Coronary artery (tissue), 2 donors: ENCODE measurements at places on chromosomes 2 and 18.

- no peak for DNase-seq
Observed at GRCh38 chr2:176865336-176865735, 347.3 kb upstream of the HNRNPA3 start.

GRCh38 chr18:12310762-12311161, 2.7 kb downstream of the TUBB6 start:
- no peak for DNase-seq

DNA sequence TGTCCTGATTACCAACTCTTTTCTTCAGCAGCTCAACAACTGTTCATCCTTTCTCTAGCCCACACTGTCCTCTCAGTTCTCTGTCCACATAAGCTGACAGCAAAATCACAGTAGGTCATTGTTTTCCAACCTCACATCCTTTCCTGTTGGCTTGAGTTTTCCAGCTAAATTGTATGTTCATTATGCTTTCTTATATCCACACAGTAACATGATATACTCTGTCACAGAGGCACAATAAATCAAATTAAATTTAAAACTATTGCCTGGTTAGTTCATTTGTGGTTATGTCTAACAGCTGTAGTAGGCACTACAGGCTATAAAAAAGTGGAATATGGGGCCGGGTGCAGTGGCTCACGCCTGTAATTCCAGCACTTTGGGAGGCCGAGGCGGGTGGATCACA, 179.9 kb downstream of the ETAA1 start:
- no peak for DNase-seq

DNA sequence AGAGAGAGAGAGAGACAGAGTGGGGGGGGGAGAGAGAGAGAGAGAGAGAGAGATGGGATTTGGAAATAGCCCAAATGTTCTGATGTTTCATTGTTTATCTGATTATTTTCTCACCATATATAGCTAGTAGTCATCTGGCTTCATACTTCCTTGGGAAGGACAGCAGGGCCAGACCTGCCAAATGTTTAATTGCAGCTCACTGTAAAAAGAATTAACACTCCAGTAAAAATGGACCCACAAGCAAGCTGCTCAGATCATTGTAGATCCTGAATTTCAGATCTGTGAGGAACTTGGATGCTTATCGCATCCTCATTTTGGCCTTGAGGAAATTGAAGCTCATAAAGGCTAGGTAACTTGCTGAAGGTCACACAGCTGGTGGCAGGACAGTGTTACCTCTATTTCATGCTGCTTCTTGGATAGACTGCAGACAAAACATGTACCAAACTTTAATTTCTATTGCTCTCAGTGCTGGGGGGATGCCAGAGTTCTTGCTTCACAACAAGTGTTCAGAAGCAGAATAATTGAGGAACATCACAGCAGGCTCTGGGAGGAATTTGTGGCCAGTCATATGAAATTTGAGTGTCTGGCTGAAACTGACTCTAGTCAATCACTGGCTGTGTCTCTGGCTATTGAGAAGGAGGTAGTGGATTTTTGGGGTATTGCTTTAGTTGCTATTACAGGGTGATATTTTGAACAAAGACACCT, 223.5 kb downstream of the PIK3C3 start:
- no peak for DNase-seq

- DNase-seq, result no peak
Observed at GRCh38 chr2:1914541-1915165, 170.3 kb upstream of the PXDN start.

GRCh38 chr18:22399949-22400348, 17.8 kb downstream of the CTAGE1 start:
- no peak for DNase-seq

- no peak for DNase-seq
Observed at GRCh38 chr18:77136076-77136718, 3.6 kb upstream of the MBP start.

DNA sequence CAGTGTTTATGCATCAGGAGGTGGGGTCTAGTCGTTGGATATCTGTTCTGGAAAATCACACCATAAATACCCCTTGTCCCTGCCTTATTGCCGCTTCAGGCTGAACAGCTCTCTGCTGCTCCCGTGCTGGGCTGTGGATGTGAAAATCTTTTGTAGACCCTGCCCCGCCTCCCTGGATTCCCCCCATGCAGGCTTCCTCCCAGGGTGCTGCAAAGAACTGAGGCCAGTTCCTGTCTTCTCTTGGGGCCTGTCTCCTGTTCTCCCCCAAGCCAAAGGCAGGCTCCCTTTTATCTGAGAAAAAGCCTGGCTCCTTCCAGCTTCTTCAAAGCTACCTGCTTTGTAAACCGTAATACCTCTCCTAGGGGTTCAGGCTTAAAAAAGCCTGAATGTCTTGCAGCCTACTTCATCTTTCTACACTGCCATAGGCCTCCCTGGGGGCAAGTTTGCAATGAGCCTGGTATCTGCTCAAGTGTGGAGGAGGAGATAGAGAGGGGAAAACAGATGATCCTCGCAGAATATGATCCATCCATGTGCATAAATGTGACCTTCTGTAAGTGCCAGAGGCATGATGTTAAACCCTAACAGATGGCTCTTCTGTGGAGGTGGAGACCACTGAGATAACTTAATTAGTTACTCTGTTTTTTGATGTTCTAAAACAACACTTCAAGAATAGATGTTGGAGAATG, 55.3 kb downstream of the VWA3B start:
- DNase-seq, result peak; percentile 11

DNA sequence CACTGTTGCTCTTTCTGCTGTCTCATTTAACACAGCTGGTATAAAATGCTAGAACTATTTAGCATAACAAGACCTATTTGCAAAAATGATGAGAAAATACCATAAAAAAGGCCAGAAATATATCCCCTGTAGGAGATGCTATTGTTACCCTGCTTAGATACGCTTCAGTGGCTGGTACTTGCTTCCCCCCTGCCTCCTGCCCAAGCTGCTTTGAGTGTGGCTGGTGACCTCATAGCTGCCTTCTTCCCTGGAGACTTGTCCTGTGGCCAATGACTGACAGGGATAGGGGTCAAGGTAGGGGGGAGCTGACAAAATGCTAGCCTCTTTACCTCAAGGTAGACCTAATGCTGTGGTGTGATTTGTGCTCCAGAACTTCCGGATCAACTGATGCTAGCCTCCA, 150.2 kb upstream of the ZEB2 start:
- DNase-seq, result no peak
